ENCODE measurements at places on chromosomes 5 and 9.

- DNase-seq: no peak
Measured at GRCh38 chr9:82670000-82670399, 392.9 kb downstream of the RASEF start.

GRCh38 chr9:107350443-107350842 is 67.4 kb downstream of the RAD23B start:
- no peak for DNase-seq

- DNase-seq: no peak
Measured at GRCh38 chr5:57940236-57940635, 457.6 kb upstream of the ACTBL2 start.

- no peak for DNase-seq
Measured at GRCh38 chr9:13707612-13708576, 428.4 kb upstream of the MPDZ start.

All from T-helper 1 cell (primary cell).